Lower lobe of right lung (tissue), 2 donors: ENCODE measurements at places on chromosomes 5 and 9. TPM values are rescaled to one million over a fixed set of nuclear protein-coding genes. Genes with fewer than 3 reads are reported as not detected.
A peak's percentile ranks its signal among the peaks of the same experiment; 100 is the strongest.

Gene SPATA31E1
- total RNA-seq, result not detected

Gene TNFSF8
- 3.5 TPM for total RNA-seq

Gene MTX3
- 13.5 TPM for total RNA-seq

- peaks cover 28% of the 10 kb centered on the region for H3K36me3 ChIP-seq
- DNase-seq, result no peak
- H3K27me3 ChIP-seq, result no peaks in the 10 kb centered on the region
- no peak overlapping the region for H3K4me3 ChIP-seq
Observed at GRCh38 chr5:60891667-60892066, 47.6 kb upstream of the ELOVL7 start.

GRCh38 chr9:121271368-121272341 is 3.7 kb downstream of the GSN start:
- H3K4me1 ChIP-seq, result peaks cover 59% of the 10 kb centered on the region
- no peaks in the 10 kb centered on the region for H3K36me3 ChIP-seq
- H3K27me3 ChIP-seq, result no peaks in the 10 kb centered on the region
- DNase-seq, result peak; percentile 70
- peak overlapping the region; percentile 22 for H3K4me3 ChIP-seq
- peak overlapping the region; percentile 34 for H3K27ac ChIP-seq

DNA sequence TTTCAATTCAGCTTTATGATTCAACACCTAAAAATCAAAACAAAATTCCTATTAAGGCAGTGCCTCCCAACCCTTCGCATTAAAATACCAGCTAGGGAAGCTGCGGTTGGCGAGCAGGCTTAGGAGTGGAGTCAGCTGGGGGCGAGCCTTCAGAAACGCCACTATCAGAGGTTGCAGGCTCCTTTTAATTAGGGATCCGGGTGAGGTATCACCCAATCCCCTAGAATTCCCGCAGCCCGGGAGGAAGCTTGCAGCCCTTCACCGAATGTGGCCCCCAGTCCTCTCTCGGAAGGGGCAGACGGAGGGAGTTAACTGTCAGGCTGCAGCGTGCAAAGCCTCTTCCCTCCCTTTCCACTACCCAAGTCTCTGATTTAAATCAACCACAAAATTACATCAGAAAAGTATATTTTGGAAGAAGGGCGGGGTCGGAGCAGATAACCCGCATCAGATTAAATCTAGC is 1.7 kb downstream of the STC2 start:
- peak overlapping the region; percentile 51 for H3K4me3 ChIP-seq
- H3K27ac ChIP-seq, result no peak overlapping the region
- no peak for DNase-seq
- peaks cover 67% of the 10 kb centered on the region for H3K4me1 ChIP-seq
- peaks cover 5% of the 10 kb centered on the region for H3K36me3 ChIP-seq
- H3K27me3 ChIP-seq, result peaks cover 77% of the 10 kb centered on the region

- H3K27me3 ChIP-seq, result no peaks in the 10 kb centered on the region
- no peaks in the 10 kb centered on the region for H3K36me3 ChIP-seq
- H3K4me1 ChIP-seq, result no peaks in the 10 kb centered on the region
- DNase-seq, result no peak
Observed at GRCh38 chr5:31291323-31291854, 97.9 kb downstream of the CDH6 start.

GRCh38 chr9:76206821-76207220 is 187.4 kb downstream of the RFK start:
- no peaks in the 10 kb centered on the region for H3K27me3 ChIP-seq
- H3K4me1 ChIP-seq, result peaks cover 6% of the 10 kb centered on the region
- no peaks in the 10 kb centered on the region for H3K36me3 ChIP-seq
- DNase-seq, result no peak

- no peak overlapping the region for H3K4me3 ChIP-seq
- no peaks in the 10 kb centered on the region for H3K36me3 ChIP-seq
- peaks cover 7% of the 10 kb centered on the region for H3K4me1 ChIP-seq
- H3K27ac ChIP-seq, result no peak overlapping the region
Observed at GRCh38 chr5:176739461-176740051, 70.8 kb upstream of the UNC5A start.

DNA sequence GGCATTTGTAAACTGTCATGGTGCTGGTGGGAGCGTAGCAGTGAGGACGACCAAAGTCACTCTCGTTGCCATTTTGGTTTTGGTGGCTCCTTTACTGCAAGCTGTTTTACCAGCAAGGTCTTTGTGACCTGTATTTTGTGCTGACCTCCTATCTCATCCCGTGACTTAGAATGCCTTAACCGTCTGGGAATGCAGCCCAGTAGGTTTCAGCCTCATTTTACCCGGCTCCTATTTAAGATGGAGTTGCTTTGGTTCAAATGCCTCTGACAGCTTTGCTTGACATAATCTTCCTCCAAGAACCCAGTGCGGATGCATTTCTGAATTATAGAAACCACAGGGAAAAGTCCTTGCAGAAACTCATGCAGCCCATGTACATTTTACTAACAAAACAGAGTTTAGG is 3.9 kb upstream of the RASGRF2 start:
- no peaks in the 10 kb centered on the region for H3K36me3 ChIP-seq
- peaks cover 21% of the 10 kb centered on the region for H3K27me3 ChIP-seq
- H3K27ac ChIP-seq, result no peak overlapping the region

DNA sequence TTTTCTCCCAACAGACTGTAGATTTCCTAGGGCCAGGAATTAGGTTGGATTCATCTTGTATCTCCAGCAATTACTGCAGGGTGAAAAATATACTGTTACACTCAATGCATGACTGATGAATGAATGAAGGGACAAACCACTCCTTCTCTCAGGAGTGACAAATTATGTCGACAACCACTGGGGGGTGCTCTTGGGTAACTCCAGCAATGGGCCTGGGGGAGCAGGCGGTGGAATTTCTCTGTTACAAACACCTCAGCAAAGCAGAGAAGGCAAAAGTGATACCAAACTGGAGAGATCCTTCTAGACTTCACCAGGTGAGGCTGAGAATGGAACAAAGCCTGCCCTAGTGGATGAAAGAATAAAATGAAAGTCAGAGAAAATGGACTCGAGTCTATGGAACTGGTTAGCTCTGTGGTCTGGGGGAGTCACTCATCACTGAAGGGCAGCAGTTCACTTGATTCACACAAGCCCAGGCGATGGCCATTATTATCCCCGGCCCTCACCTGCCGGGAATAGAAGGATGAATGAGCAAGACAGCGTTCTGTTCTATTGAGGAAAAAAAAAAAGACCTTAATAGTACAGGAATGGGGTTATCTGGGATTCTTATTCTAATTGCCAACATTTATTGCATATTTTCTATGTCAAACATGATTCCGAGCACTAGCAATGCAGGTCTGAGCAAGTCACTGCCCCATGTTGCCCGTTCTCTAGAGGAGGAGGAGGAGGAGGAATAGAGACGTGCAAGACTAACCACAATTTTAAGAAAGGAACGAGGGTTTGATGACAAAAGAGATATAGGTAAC is 341.1 kb downstream of the ASTN2 start:
- no peak overlapping the region for H3K27ac ChIP-seq
- H3K4me3 ChIP-seq, result no peak overlapping the region
- no peaks in the 10 kb centered on the region for H3K4me1 ChIP-seq
- H3K27me3 ChIP-seq, result no peaks in the 10 kb centered on the region

- no peak overlapping the region for H3K27ac ChIP-seq
- H3K4me3 ChIP-seq, result no peak overlapping the region
- peaks cover 5% of the 10 kb centered on the region for H3K27me3 ChIP-seq
- no peak for DNase-seq
- H3K36me3 ChIP-seq, result no peaks in the 10 kb centered on the region
Observed at GRCh38 chr9:109491590-109491989, 6.5 kb downstream of the PTPN3 start.

DNA sequence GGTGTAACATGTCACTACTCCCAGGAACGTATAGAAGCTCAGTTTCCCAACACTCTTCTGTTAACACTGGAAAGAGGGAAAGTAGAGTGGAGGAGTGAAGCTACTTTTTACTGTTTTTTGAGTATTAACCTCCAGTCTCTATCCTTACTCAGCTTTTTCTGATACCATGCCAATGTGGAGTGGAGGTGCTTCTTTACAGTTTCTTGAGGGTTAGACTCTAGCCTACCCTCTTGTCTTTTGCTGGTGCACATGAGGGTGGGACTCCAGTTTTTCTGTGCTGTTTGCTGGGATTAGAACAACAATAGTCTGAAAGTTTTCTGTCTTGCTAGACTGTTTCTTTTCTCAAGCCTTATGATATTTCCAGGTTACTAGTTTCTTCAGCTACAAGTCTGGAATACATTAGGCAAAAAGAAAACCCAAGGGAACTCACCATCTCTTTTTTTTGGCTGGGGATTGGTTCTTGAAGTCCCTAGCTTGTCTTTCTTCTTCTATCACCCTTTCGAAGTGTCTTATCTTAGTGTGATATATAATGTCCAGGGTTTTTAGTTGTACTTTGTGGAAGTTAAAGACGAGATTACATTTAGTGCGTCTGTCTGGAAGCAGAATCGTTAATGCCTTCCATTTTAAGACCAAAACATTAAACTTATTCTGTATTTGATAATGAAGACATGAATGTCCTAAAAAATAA is 35.9 kb downstream of the PRR16 start:
- no peak for DNase-seq
- H3K4me3 ChIP-seq, result no peak overlapping the region
- no peaks in the 10 kb centered on the region for H3K4me1 ChIP-seq
- no peaks in the 10 kb centered on the region for H3K27me3 ChIP-seq
- H3K36me3 ChIP-seq, result no peaks in the 10 kb centered on the region

DNA sequence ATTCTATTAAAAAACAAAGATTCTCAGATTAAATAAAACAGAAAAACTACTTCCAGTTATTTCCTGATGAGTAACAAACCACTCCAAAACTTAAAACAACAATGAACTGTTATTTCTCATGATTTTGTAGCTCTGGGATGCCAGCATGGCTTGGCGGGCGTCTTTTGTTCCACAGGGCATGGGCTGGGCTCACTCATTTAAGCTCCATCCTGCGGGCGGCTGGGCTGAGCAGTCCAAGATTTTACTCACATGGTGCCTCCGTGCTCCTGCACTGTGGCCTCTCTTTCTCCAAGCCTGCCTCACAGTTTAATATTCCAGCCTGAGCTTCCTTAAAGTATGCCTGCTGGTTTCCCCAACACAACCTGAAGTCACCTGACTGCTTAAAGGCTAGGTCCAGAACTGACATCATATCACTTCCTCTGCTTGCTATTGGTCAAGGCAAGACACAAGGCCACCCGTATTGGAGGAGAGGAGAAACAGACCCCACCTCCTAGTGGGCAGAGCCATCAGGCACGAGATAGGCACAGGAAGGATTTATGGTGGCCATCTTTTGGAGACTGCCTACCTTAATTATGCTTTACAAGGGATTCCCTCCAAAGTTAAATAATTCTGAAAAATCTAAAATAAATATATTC is 41.6 kb upstream of the ZBTB43 start:
- DNase-seq, result no peak
- H3K4me3 ChIP-seq, result no peak overlapping the region
- H3K27ac ChIP-seq, result no peak overlapping the region

DNA sequence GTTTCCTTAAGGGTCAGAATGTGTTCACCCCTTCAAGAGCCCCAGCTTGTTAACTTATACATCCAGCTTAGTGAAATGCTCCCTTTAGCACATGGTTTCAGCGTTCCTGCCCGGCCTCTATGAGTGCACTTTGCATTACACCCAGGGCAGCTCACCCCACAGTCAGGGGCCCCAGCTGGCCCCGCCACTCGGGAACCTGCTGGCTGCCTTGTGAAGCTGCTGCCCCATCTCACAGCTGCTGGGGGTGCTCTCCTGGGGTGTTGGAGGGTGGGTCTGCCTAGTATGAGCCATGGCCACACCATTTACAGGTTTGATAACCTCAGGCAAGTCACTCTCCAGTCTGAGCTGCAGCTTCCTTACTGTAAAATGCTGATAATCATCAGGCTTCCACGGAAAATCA is 32.2 kb downstream of the HRH2 start:
- H3K27ac ChIP-seq, result peak overlapping the region; percentile 18
- H3K4me3 ChIP-seq, result no peak overlapping the region
- H3K4me1 ChIP-seq, result peaks cover 36% of the 10 kb centered on the region

DNA sequence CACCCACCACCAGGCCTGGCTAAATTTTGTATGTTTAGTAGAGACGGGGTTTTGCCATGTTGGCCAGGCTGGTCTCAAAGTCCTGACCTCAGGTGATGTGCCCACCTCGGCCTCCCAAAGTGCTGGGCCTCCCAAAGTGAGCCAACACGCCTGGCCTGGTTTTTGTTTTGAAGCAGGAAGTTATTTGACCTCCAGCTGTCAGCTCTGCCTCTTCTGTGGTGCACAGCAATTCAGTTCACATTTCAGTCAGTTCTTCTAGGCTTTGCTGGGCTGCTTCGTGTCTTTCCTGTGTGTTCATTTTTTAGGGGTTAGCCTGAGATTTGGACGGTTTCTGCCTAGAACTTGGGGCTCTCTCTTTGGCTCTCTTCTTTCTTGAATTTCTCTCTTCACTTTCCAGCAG is 8.9 kb downstream of the LCN1 start:
- DNase-seq, result no peak
- no peaks in the 10 kb centered on the region for H3K36me3 ChIP-seq
- no peak overlapping the region for H3K27ac ChIP-seq
- H3K4me3 ChIP-seq, result no peak overlapping the region
- H3K27me3 ChIP-seq, result peaks cover 15% of the 10 kb centered on the region

DNA sequence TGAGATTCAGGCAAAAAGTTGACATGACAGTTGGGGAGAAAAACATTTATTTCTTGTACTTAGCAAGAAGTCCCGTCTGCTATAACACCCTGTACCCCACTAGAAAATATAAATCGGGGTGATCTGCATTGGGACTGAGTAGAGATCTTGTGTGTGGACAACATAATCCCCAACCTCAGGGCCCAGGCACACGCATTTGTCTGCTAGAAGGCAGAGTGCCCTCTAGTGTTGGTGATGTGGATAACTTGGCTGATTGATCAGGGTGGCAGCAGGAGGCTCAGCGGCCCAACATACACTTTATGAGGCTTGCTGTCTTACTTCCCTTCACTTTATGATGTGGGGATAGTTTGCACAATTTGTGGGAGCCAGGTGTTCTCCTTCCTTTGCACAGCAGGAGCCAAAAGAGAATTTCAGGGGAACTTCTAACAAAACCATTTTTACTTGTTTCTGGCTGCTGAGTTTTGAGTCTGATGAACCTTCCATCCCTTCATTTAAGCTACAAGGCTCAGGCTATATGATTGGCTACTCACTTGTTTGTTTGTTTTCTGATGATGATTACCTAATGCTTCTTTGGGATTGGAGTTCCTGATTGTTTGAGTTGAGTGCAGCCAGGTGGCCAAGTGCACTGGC is 263.2 kb downstream of the DMAC1 start:
- H3K4me1 ChIP-seq, result no peaks in the 10 kb centered on the region
- no peak overlapping the region for H3K27ac ChIP-seq

DNA sequence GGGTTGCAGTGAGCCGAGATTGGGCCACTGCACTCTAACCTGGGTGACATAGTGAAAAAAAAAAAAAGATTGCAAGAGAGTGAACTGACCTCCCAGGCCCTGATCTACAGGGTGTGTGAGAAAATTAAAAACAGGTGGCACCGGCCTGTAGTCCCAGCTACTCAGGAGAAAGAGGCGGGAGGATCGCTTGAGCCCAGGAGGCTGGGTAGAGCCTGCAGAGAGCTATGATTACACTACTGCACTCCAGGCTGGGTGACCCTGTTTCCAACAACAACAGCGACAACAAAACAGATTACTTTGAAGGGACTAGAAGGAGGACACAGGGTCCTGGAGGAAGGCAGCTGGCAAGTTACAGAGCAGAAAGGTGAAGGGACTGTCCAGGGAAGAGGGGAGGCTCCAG is 42.2 kb upstream of the FABP6 start:
- no peak for DNase-seq
- no peaks in the 10 kb centered on the region for H3K36me3 ChIP-seq
- no peak overlapping the region for H3K4me3 ChIP-seq
- no peak overlapping the region for H3K27ac ChIP-seq
